Activated CD4-positive, alpha-beta T cell treated with anti-CD3 and anti-CD28 coated beads, Interleukin-10, Interleukin-2, amounts not matched to agents 100 ng/mL and 50 ng/mL, durations not matched to agents 16 hours and 8 hours (primary cell): ENCODE measurements at places on chromosomes 2 and 18.

DNA sequence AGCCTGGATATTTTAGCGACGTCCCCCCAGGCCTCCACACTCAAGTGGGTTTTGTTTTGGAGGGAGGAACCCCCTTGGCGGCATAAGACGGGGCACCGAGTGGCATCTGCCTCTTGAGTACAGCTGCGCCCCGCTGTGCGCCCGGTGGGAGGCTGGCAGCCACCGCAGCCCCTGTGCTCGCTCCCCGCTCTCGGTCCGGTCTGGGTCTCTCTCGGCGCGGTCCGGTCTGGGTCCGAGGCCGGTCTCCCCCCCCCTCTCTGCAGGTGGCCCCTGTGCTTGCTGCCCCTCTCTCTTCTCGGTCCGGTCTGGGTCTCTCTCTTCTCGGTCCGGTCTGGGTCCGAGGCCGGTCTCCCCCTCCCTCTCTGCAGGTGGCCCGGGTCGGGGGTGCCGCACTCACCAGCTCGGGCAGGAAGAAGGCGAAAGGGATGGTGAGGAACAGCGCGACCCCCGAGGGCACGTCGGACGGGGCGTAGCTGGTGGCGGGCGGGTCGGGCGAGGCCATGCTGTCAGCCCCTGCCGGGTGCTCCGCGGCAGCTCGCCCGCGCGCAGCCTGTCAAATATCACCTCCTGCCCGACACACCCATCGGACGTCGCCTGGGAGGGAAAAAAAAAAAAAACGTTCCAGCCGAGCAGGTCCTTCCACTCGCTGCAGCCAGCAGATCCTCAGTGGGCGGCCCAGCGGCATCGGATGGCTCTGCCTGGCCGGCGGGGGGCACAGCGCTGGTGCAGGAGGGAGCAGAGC, at the start of gene MALL:
TSS of gene MALL (minus strand) at position 532 of the 742 bp plus-strand sequence. CDS start at position 502, 30 bp downstream.
- DNase-seq: no peak

GRCh38 chr18:8844721-8845148, 139.4 kb downstream of the MTCL1 start:
- DNase-seq: no peak

DNA sequence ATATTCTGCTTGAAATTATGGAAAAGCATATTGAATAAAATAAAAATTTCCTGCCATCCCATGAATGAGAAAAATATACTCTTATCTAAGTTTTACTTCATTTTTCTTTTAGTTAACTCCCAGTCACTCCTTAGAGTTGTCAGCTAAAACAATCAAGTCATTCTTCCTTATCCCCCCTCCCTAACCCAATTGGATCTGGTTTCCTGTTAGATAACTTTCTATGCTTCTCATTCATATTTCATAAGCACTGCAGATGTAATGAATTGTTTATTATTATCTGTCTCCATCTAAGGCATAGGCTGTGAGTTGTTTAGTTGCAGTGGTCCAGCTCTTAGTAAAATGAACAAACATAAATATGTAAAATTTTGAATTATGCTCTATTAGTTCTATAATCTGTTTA, 244.0 kb upstream of the GCFC2 start:
- no peak for DNase-seq

DNA sequence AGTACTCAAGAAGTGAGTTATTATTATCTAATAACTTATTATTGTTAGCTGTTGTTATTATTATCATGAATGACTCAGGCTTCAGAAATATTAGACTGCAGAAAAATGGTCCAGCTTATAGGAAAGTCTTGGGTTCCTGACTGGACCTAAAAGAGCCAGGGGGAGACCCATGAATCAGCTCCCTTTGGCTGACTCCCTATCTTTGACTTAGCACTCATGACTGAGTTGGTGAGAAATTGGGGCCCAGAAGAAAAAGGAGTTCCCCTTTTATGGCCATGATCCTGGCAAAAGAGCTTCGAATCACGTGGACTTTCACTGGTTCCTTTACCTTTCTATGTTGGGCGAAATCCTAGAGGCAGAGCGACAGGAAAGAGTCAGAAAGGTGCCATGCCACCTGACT, 145.8 kb downstream of the MYO3B start:
- no peak for DNase-seq

DNA sequence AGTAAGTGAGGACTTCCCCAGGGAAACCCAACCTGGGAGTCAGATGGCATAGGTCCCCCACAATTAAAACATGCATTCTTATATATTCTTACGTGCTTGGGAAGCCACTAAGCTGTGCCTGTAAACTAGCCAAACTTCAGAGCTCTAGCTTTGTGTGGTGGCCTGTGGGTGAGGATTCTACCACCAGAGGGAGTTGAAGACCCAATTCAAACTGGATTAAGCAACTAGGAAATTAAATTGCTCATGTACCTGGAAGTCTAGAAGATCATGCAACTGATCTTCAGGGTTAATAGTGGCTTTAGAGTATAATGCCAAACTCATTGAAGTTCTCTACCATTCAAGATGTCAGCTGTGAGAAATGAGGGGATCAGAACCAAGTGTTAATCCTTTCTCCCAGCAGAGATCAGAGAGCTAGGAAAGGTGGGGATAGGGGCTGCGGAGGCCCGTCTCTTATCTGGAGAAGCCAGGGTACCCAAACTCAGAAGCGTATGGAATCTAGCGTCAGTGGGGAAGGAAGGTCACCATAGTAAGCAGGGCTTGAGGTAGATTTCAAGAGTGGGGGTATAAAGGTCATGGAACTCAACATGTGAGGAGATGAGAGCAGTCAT, 53.2 kb upstream of the CCDC85A start:
- DNase-seq: peak; percentile 6

- no peak for DNase-seq
Measured at GRCh38 chr2:195612611-195613495, 44.2 kb upstream of the SLC39A10 start.

DNA sequence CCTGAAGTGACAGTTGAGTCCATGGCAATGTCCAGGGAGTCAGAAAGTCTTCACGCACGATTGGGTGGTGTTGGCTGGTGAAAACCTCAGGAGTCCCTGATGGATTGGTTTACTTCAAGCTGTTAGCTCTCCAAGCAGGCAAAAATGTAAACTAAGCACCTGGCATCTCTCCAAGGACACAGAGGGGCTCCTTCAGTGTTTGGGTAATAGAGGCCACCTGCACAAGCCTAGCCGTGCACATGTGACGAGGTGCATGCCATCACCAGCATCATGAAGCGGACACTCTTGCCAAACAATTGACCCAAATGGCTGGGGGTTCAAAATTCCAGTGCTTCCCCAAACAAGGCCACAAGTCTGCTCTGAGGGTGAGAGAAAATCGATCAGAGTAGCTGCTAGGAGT, 104.7 kb upstream of the CD302 start:
- no peak for DNase-seq

DNA sequence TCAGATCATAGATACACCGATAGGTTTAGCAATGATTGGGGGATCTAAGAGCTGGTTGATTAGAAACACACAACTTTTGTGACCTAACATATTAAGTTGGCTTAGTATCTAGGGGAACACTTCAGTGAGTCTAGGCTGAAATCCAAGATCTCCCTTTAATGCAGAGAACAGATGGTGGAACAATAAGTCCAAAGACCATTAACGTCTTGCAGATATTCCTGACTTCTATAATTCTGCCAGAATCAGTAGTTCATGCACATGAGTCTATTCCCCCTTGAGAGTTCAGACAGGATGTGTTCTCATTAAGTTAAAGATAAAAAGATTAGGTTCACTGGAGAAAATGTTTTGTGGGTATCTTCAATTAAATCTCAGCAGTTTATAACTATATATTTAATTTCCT, 506.5 kb downstream of the TSN start:
- no peak for DNase-seq

- DNase-seq: peak; percentile 26
Measured at GRCh38 chr2:121095257-121096080, 189.5 kb downstream of the TFCP2L1 start.

DNA sequence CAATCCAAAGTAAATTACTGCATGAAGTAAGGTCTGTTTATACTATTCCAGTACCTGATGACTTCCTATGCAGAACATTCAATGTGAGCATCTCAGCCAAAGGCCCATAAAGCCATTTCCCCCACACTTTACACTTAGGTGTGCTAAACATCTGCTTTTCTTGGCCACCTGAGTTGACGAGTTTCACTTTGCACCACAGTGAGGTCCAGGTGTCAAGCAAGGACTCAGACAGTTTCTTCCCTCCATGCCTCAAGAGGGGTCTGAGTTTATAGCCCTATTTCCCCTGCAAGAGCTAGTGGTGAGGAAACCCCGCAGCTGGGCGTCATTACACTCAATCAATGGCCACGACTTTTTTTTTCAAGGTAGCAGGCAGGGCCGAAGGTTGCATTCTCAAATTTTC, 107.7 kb downstream of the MREG start:
- no peak for DNase-seq

- DNase-seq: no peak
Measured at GRCh38 chr2:186459009-186459408, 27.1 kb upstream of the ZC3H15 start.

DNA sequence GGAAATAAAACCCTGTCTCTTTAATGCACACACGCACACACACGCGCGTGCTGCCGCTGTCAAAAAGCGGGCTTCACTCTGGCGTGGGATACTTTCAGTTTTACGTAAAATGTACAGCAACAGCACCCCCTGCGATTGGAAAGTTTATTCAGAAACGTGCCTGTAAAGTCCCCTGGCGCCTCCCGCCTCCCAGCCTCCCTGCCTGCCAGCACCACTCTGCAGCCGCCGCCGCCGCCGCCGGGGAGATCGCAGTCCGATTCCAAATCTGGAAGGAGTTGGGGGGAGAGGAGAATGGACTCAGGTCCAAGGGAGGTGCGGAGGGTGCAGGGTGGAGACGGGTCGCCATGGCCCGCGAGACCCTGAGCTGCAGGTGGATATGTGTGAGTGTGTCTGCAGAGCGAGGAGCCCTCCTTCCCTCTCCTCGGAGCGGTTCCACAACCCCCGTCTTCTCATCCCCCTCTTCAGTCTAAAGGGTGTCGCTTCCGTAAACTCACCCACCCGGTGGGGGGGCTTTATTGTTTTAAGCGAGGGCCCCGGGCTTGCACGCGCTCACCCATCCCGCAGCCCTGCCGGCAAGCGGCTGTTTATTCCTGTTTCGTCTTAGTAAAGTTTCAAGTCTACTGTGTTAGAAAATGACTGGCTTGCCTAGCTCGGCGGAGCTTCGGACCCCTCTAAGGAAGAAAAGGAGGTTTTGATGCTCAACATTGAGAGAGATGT, 1.8 kb upstream of the BCL11A start:
- DNase-seq: peak; percentile 66

- no peak for DNase-seq
Measured at GRCh38 chr2:231294571-231295362, 96.3 kb downstream of the ARMC9 start.

DNA sequence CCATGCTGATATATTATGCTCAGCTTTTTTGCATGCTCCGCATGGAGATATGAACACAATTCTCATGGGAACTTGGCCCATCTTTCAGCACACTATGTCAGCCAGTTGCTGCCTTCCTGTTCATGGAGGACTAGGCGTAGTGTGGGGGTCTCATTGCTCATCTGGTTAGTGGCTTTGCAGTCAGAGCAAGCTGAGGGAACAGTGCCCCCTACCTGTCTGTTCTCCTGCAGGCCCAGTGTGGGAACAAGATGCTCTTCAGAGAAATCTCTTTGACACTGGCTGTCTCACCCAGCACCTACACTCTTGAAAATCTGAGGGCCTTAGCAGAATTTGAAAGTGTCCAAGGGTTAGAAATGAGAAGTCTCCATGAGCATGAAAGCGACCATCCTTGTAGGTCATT, 47.1 kb downstream of the SPTBN1 start:
- peak; percentile 43 for DNase-seq

DNA sequence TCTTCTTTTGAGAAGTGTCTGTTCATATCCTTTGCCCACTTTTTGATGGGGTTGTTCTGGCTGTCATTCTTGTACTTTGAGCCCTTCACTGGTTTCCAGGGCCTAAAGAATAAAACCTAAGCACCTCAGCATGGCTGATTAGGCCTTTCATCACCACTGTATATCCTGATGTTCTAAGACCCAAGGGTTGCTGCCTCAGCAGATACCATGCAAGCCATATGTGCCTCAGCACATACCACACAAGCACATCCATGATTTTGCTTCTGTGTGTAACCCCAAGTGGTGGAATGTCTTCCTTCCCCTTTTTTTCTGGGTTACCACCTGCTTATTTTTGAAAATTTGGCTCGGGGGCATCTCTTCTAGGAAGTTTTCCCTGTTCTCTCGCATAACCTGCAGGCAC, 11.4 kb downstream of the RBKS start:
- DNase-seq: no peak

DNA sequence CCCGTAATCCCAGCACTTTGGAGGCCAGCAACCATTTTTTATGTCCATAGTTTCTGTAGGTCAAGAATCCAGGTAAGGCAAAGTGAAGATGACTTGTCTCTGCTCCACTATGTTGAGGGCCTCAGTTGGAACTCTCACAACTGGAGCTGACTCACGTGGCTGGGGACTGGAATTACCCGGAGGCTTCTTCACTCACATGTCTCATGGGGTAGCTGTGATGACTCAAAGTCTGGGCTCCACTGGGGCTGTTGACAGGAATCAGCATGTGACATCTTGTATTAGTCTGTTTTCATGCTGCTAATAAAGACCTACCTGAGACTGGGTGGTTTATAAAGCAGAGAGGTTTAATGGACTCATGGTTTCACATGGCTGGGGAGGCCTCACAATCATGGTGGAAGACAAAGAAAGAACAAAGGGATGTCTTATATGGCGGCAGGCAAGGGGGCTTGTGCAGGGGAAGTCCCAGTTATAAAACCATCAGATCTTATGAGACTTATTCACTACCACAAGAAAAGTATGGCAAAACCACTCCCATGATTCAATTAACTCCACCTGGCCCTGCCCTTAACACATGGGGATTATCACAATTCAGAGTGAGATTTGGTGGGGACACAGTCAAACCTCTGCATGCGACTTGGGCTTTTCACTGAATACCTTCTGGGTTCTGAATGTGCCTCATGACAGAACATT, 7.8 kb upstream of the PPP1R1C start:
- DNase-seq: peak; percentile 8

GRCh38 chr2:149017116-149017985, 21.1 kb upstream of the LYPD6B start:
- DNase-seq: peak; percentile 74

DNA sequence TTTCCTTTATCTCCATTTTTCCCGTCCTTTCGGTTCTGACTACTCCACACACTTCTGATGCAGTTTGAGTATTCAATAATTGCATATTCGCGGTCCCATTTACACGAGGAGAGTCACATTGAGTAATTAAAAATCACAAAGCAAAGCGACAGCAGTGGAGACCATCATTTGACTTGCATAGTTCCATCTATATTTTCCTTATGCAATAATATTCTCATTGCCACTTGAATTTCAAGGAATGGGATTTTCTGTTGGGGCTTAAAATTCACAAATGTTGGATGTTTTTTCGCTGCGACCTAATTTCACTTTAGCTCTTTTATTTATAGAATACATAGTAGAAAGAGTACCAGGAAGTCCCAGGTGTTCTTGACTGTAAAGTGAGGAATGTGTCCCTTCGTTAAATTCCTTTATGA, 186.8 kb downstream of the ZEB2 start:
- DNase-seq: no peak

DNA sequence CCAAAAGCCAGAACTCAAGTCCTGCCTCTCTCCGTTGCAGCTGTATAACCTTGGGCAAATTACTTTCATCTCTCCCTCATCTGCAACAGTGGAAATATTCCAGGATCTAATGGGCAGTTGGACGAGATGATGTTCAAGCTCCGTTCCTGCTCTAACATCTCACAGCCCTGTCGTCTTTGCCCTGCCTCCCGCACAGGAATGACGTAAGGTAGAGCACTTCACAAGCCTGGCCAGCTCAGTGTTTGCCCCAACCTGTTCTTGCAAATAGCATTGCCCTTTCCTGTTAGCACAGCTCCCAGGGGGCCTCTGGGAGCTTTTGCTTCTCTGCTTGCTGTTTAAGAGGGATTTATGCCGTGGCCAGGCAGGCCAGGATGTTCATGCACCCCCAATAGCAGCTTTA, 107.9 kb downstream of the KLHL29 start:
- DNase-seq: no peak

GRCh38 chr18:28041366-28041765, 135.6 kb downstream of the CDH2 start:
- DNase-seq: no peak
